ENCODE measurements at places on chromosomes 7 and 10.

- DNase-seq: no peak
These were observed 36.8 kb downstream of the CCM2 start for GRCh38 chr7:45036796-45037195.

GRCh38 chr7:106584914-106585759 lies 75.8 kb downstream of the CCDC71L start:
- DNase-seq: no peak

- no peak for DNase-seq
These were observed 199.8 kb upstream of the CNTNAP2 start for GRCh38 chr7:145916776-145917175.

DNA sequence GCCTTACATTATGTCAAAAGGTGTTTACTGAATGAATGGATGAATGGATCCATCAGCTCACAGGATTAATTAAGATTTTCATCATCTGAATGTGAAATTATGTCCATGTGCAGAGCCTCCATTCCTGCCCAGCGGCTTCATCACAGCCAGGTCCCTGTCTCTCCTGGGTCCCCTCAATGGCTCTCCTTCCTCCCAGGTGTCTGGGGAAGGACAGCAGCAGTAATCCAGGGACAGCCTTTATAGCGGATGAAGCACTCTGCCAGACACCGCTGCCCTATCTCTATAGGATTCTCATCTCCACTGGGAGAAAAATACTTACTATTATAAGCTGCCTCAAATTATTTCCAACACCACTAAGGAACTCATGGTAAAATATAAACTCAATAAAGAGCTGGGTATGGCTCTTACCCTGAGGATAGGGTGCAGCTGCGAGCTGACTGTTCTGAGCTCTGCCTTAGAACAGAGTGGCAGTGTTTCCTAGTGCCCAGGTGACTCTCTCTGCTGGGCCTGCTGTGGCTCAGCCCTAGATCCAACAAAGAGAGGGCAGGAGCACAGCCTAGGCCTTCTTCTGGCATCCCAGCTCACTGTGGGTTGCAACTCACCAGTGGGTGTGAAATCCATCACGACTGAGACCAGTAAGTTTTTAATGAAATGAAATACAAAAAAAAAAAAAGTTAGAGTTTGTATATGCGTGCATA lies 38.3 kb downstream of the GPRIN2 start:
- no peak for DNase-seq

GRCh38 chr7:149836434-149836833 lies 1.7 kb upstream of the ZNF862 start:
- no peak for DNase-seq

DNA sequence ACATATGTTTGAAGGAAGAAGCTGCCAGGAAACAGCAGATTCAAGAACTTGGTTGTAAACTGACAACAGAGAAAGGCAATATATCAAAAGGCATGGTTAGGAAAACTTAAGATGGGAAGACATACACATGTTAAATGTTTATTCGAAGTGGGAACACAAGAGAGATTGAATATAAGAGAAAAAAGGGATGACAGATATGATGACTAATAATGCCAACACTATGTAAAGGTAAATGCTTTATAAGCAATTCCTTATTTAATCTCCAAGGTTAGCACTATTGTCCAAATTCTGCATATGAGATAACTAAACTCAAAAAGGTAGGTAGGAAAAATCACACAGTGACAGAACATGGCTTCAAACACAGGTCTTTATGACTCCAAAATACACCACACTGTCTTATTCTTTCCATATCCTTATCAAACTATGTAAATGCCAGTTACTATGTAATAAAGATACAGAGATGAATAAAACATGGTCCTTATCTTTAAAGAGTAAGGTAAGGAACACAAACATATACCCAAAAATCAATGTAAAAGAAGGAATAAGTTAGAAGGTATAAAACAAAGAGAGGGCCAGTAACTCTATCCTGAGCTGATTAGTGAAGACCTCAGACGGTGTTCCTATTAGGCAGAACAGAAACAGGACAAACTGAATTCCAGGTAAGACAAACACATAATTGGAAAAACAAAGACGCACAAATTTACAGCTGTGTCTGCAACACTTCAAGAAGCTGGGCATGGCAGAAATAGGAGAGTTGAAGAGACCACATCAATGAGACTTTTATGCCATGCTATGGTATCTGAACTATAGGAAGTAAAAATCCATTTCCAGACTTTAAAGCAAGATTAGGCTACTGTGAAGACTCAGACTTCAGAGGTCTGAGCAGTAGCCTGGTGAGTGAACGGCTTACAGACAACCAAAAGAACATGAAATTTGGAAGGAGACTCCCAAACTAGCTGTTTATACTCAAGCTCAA lies 56.1 kb downstream of the ABI1 start:
- no peak for DNase-seq

GRCh38 chr7:141287936-141288335 lies 214.1 kb downstream of the TMEM178B start:
- DNase-seq: no peak

GRCh38 chr10:97911217-97911616 lies 61.6 kb downstream of the GOLGA7B start:
- no peak for DNase-seq

- no peak for DNase-seq
These were observed 28.5 kb downstream of the FOXL3 start for GRCh38 chr7:318476-318875.

DNA sequence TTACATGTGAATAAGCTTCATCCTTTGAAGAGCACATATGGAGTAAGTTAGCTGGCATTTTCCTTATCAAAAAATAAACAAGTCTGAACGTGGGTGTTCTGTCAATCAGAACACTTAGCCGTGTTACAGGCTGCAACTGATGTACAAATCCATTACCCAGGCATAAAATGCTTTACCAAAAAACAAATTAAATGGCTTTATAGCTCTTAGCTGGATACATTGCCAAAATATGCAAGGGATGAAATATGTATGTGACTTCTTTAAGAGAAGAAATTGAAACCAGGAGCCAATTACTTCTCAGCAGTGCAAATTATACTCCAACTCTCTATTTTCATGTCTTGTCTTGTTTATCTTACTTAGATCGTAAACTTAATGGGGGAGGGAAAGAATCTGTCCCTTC lies 214.8 kb downstream of the DGKB start:
- DNase-seq: no peak

GRCh38 chr10:63977329-63977923 lies 456.2 kb downstream of the REEP3 start:
- DNase-seq: peak; percentile 62

GRCh38 chr10:126270111-126270510 lies 118.2 kb downstream of the ADAM12 start:
- no peak for DNase-seq

GRCh38 chr7:107779647-107780099 lies 23.4 kb downstream of the SLC26A3 start:
- no peak for DNase-seq

- no peak for DNase-seq
These were observed 101.6 kb downstream of the DYNC2I1 start for GRCh38 chr7:158957921-158958491.

DNA sequence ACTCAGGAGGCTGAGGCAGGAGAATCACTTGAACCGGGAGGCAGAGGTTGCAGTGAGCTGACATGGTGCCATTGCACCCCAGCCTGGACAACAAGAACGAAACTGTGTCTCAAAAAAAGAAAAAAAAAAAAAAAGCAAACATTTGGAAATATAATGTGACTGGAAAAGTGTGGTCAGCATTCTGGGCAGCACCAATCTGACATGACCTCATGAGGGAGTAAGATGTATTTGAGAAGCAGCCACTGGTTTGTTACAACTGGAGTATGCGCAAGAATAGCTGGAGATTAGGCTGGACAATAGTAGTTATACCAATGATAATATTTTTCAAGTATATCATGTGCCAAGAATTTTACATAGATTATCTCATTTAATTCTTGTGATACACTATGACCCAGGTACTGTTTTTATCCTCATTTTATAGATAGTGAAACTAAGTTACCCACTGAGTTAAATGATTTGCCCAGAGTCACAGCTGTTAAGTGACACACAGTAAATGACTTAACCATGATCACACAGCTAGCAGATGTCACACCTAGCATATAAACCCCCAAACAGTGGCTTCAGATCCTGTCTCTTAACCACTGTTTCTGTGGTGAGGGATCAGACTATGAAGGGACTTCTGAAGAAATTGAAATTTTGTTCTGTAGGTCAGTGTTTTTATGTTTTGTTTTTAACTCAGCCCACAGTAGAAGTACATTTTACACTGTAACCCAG lies 11.1 kb downstream of the MCU start:
- peak; percentile 55 for DNase-seq

- no peak for DNase-seq
These were observed 168.3 kb downstream of the SNX13 start for GRCh38 chr7:17771901-17772408.

- DNase-seq: no peak
These were observed 203.1 kb upstream of the PCLO start for GRCh38 chr7:83365746-83366145.

DNA sequence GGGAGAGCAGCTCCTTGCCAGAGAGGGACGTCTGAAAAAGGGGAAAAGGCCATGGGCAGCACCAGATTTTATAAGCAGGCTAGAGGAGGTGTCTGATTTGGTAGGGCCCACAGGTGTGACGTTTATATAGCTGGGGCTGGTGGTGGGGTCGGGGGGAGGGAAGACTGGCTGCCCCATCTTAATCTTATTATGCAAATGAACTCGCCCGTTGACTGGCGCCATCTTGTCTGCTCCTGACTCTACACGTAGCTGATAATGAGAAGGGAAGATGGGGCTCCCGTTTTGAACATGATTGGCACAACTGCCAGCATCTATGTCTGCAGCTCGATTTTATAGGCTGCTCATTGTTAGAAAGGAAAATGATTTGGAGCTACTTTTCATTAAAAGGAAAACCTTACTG lies 28.6 kb upstream of the CADPS2 start:
- DNase-seq: no peak

DNA sequence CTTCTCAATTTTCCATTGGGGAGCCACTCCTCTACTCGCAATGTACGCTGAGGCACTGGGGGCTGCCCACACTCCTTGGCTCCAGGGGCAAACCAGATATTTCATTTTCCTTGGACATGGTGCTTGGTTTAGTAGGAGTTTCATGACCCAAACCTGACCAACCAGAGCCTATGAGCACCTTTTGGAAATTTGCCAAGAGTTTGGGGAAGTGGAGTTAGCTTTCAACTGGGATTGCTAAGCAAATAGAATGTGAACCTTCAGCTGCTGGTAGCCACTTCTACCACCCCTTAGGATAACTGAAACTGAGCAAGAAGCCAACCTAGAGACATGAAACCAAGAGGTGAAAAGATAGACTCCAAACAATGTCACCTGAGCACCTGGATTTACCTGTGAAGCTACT lies 74.9 kb upstream of the COL13A1 start:
- peak; percentile 8 for DNase-seq

DNA sequence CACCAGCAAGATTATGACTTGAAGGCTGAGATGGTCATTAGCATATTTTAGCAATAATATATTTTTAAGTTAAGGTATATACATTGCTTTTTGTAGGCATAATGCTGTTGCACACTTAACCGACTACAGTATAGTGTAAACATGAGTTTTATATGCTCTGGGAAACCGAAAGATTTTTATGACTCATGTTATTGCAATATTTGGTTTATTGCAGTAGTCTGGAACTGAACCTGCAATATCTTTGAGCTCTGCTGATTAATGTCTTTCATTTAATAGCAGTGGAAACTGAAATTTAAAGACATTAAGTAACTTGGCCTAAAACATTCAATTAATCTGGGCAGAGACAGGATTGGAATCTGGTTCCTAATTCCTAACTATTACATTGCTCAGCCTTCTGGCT lies 266.7 kb upstream of the PLXDC2 start:
- DNase-seq: no peak

All from suppressor macrophage treated with lipopolysaccharide for 4 hours (primary cell).